Activated T-cell treated with anti-CD3 and anti-CD28 coated beads for 1 hour (primary cell): ENCODE measurements at places on chromosomes 11 and 22.

DNA sequence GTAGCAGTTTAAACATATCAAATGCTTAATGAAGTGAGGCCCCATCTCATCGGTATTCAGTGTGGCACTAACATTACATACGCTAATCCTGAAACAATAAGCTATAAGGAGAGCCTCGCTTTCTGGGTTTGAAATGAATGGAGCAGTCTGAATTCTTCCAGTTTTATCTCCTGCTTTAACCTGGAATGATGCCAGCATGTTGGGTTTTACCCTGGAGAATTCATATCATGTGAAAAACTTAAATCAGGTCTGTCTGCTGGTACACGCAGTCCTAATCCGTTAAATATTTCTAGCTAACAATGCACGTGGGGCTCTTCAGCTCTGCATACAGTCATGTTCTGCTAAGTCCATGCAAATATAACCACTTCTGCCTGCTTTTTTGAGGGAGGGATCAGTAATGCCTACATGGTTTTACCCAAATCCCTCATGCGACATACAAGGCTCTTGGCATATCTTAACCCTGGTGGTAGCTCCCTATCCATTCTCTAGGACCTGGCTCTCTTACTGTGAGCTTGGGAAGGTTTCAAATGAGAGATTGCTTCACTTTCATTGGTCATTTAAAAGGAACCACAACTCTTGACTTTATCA lies 92.7 kb downstream of the COMMD9 start:
- no peak for DNase-seq

DNA sequence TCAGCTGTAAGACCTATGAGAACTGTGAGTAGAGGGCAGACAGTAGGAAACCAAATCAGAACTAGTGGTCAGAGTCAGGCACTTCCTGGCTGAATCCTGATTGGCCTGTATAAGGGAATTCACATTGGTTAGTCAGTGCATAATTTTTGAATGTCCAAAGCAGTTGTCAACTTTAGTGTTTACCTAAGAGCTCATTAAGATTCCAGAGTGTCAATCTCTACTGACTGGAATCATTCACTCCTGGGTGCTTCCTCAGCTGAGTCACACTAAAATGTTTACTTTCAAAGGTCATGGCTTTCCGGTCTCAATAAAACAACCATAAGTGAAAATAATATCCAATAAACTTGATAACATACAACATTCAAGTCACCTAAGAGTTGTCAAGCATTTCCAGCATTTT lies 306.1 kb downstream of the C11orf87 start:
- DNase-seq = no peak

DNA sequence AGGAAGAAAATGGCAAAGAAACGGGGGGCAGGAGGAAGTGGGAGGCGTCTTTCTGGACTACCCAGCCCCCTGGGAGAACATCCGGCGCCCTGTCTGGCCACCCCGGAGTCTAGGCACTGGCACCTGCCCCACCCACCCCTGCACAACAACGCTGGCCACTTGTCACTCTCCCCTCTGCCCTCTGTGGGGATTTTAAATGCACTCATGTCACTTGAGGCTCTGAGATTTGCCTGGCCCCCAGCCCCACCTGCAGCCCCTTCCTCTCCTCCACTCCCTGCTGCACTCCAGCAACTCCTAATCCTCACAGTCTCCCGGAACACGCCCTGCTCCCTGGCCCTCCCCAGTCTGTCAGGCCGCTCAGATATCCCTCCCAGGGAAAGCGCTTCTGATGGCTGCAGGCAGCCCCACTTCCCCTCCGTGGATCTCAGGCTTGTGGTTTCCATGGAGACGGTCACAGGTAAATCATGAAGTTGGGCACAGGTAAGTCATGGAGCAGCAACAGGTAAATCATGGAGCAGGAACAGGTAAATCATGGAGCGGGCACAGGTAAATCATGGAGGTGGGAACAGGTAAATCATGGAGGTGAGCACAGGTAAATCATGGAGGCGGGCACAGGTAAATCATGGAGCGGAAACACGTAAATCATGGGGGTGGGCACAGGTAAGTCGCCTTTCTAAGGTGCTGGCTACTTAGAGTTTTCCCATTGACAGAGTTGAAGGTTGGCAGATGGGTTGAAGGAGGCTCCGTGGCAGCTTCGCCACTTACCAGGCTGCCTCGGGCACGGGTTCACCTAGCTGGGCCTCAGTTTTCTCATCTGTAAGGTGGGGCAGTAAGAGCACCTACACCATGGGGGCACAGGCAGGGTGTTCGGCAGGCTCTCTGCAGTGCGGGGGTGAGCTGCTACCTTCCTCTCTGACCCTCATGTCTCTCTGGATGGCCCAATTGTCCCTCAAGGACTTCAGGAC lies 79.0 kb upstream of the SHISAL1 start:
- no peak for DNase-seq

- no peak for DNase-seq
These were observed 83.5 kb upstream of the LUZP2 start for GRCh38 chr11:24413391-24413790.

- no peak for DNase-seq
These were observed 1.1 kb downstream of the DNAL4 start for GRCh38 chr22:38792833-38793232.

- DNase-seq = peak; percentile 45
These were observed 55.0 kb downstream of the MYH9 start for GRCh38 chr22:36332623-36333332.

DNA sequence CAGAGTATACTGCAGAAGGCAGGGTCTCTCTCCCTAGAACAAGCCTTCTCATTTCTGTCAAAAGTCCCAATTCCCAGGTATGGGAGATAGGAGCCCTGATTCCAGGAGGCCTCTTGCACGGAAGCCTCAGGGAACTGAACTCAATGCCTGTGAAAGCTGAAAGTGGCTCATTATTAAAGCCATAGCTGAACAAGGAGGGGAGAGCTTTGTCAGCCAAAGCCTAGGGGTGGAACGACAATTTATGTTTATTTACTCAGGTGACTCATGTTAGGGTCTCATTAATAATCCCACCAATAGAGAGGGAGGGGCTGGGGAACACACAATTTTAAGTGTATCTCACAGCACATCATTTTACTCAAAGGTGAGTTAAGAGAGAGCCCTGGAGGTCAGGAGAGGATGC lies 44.9 kb downstream of the DSCAML1 start:
- no peak for DNase-seq

DNA sequence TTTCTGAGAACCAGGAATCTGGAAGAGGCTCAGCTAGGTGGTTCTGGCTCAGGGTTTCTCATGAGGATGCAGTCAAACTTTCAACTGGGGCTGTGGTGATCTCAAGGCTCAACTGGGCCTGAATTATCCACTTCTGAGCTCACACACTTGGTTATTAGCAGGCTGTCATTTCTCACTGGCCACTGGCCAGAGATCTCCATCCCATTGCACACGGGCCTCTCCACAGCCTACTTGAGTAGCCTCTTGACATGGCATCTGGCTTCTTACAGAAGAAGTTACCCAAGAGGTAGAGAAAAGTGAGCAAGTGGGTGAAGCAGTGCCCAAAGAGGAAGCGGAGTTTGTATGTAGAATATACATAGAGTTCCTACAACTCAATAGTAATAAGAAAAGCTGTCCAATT lies 16.0 kb downstream of the CALCA start:
- DNase-seq = no peak

GRCh38 chr22:50403701-50404101 lies 60.6 kb downstream of the PPP6R2 start:
- no peak for DNase-seq

GRCh38 chr22:44293034-44293433 lies 19.7 kb downstream of the SHISAL1 start:
- no peak for DNase-seq

DNA sequence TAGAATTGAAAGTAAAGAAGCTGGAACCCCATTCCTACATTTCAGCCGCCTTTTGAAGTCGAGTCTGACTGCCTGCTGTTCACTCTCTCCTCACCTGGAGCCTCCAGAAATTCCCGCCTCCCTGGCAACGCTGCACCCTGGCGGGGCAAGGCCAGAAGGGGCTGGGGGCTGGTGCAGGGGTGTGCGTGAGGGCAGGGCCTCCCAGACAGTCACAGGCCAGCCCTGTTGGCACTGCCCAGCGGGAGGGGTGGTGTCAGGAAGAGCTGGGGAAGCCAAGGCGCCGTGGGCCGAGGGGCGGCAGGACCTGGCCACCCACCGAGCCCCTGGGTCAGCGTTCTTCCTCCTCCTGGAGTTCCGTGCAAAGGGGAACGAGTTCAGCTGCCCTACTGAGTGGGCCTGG lies 123.2 kb downstream of the KCNQ1OT1 start:
- no peak for DNase-seq

DNA sequence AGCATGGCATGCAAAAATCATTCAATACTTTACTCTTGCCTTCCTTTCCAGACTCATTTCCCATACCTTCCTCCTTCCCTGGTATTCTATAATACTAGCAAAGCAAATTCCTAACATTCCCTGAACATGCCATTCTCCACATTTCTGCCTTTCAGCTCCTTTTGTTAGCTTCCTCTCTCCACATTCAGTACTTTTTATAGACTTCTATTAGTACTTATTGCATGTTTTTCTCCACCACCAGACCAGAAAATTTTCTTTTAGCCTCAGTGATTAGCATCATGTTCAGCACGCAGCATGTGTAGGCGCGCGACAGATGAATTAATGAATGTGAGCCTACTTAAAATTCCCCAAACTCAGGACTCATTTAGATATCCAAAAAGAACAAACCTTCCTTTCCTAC lies 935.3 kb downstream of the DLG2 start:
- no peak for DNase-seq

GRCh38 chr11:33892906-33893594 lies 1.2 kb upstream of the LMO2 start:
- DNase-seq = no peak

- DNase-seq = no peak
These were observed 135.4 kb upstream of the LARGE1 start for GRCh38 chr22:34055525-34056200.

DNA sequence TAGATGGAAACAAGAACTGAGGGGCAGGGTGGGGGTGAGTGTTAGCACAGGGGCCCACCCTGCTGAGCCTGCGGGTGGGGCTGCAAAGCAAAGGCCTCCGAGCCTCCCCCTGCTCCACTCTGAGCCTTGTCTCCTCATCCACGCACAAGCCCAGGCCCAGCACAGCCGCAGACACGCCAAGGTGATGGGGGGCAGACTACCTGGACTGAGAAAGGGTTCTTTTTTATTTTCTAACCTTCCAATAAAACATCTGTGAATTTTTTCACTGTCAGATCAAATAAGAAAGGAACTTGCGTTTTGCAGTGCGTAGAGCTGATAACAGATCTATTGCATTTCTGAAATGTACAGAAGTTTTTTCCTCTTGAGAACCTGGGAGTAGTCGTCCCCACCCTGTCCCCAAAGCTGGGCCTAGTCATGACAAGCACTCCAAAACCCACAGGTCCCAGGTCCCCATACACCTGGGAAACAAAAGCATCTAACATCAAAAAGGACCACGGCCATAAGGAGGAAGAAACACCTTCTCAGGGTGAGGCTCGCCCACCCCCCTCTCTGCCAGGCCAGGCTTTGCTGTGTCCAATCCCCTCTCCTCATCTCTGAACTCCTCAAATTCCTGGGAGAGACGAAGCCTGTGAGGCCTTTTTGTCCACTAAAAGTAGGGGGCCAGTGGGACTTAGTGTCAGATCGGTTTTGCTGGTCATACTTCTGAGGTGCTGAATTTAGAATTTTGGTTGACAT lies 22.7 kb upstream of the CD5 start:
- no peak for DNase-seq

GRCh38 chr11:91093141-91093540 lies 870.3 kb upstream of the CHORDC1 start:
- no peak for DNase-seq

DNA sequence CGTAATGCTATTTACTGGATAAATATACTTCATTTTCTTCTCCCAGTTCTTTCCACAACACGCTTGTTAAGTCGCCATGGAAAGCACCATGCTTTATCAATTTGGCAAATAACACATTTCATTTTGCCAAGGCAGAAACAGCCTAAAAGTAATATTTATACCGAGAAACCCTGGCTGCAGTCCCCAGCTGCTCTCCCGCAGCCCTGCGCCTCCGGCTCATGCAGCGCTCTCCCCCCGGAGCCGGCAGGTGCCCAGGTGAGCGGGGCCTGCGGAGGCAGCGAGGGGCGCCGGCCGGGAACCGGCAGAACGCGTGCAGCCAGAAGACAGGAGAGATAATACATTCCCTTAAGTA lies 681 bp upstream of the ARHGEF12 start:
- no peak for DNase-seq

DNA sequence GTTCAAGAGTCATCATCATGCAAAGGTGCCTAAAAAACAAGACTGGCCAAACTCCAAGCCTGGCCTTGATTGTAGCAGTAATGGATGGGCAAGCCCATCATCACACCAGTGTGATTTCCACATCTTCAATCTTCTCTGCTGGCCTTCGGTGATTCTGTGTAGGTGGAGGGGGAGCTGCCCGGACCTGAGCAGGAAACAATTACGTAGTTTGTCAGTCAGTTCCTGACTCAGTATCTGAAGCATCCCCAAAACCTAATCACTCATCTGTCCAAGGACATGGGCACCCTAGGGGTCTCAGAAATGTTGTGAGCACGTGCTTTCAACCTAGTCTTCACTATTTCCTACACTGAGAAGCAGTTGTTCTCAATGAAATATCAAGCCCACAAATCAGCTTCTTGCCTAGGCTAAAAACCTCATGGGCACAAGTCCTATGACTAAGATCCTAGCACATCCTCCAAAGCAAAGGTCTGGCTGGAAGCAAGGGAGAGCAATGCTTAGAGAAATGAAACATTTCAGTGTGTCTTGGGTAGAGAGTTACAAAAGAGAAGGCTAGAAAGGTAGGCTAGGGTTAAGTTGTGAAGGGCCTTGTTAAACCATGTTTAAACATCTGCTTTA lies 24.6 kb downstream of the ATG16L2 start:
- DNase-seq = no peak

- DNase-seq = no peak
These were observed 29.5 kb downstream of the CARD18 start for GRCh38 chr11:105109855-105110687.

GRCh38 chr22:26574001-26574723 lies 15.8 kb downstream of the TPST2 start:
- no peak for DNase-seq

DNA sequence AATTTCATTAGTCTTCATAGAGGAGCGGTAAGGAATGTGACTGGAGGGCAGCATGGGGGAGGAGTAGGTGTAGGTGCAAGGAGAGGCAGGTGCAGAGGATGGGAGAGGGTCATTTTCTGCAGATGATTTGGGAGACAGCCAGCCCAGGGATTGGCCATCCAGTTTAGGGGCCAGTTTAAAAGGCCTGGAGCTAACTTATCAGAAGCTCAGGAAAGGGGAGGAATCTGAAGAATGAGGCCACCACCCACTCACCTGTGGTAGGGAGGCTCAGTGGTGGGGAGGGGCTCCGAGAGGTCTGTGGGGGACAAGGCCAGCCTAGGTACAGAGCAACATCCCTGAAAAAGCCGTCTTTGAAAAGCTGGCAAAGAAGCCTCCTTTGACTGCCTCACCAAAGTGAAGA lies 110.8 kb upstream of the TMEM45B start:
- no peak for DNase-seq
